ENCODE measurements at places on chromosomes 2 and 18. TPM values are rescaled to one million over a fixed set of nuclear protein-coding genes. Genes with fewer than 3 reads are reported as not detected.

- DNase-seq = no peak
Observed at GRCh38 chr2:238302751-238303150, 14.3 kb upstream of the PER2 start.

GRCh38 chr2:107466984-107467773, 359.5 kb upstream of the RGPD4 start:
- no peak for DNase-seq

DNA sequence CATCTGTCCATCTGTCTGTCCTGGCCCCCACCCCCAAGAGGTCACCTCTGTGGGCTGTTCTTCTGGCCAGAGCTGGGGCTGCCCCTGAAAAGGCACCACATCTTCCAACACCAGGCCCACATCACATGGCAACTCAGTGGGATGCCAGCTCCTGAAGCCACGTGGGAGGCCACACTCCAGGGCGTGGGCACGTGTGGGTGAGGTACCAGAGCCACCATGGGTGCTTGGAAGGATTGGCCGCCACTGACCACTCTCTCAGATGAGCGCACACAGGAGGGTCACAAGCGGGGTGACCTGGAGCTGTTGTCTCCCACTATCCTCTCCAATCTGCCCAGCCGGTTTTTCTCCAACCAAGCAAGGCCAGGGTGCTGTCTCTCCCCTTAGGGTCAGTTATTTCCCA, 197.9 kb downstream of the TFCP2L1 start:
- DNase-seq = no peak

DNA sequence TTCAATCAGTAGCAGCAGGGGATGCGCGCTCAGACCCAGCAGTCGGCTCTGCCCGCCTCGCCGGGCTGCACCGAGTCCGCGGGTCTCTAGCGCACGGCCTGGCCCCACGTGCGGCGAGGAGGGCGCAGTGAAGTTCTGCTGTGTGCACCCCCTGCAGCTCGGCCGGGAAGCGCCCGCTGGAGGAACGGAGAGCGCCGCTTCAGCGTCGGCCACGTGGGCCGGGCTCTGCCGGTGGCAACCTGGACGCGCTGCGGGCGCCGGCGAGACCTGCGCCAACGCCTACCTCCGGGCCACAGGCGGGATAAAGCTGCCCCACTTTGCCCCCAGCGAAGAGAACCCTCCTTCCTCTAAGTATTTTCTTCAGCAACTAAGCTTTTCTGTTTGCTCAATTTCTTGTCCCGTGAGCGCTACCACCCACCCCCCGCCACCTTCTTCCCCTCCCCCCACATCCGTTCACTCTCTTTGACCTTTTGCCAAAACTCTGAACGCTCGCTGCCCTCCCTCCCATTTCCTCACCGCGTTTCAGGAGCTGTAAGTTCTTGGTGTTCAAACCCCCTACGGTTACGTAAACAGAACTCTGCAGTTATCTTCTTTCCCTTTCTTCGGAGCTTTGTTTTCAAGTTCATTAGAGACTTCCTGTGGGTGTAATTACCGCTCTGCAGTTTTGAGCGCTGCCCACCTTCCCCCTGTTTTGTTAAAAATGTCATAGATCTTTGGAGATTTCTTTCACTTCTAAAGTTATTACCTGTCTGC, 42.6 kb upstream of the EDAR start:
- DNase-seq = no peak

DNA sequence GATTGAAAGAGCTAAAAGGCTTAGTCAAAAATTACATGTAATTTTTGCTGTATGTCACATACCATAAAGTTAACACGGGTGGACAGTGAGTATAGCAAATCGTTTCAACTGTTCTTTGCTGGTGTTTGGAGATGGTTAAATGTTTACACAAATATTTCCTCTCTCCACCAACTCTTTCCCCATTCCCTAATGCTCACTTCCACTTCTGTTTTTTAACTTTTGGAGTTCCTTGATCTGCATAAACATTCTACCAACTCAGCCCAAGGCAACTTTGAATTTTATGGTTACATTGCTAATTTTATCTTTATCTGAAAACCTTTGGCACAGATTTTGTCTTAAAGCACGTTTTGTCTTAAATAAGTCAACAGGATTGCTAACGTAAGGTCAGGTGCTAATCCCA, 1.9 kb upstream of the SPOPL start:
- DNase-seq = no peak

DNA sequence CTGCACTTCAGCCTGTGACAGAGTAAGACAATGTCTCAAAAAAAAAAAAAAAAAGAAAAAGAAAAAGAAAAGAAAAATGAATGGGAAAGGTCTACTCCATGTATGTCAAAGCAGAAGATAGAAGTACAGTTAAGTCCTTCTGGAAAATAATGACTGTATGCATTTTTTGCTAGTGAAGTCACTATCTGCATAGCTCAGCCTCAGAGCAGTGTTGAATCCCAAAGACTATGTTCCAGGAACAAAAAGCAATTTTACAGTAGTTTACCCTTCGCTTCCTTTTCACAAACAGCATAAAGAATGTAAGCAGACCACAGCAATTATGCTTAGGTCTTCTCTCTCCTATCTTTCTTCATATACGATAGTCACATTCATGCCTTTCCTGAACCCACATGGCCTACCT, 497.4 kb downstream of the CMPK2 start:
- DNase-seq = no peak

- no peak for DNase-seq
Observed at GRCh38 chr18:66328296-66328878, 275.5 kb downstream of the CDH19 start.

DNA sequence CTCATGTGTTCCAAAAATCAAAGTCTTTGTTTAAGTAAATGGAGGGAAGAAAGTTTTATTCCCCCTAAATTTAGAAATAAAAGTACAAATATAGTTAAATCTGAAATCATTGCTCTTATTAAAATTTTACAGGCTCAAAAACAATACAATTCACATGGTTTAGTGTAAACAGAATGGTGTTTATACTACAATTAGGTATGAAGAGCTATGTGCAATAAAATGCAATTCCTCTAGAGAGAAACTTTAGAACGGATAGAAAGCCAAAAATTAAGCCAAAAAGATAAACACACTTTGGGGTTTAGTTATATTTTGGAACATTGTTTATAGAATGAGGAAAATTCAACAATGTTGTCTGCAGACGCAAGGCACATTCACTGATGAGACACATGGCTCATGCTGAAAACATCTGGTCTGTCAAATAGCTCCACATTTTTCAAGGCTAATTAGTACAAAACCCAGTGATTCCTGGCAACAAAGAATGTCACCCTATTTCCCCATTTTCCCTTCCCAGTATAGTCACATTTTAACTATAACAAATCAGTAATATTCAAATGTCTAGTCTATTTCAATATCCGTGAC, 103.3 kb downstream of the EXOC6B start:
- peak; percentile 72 for DNase-seq

DNA sequence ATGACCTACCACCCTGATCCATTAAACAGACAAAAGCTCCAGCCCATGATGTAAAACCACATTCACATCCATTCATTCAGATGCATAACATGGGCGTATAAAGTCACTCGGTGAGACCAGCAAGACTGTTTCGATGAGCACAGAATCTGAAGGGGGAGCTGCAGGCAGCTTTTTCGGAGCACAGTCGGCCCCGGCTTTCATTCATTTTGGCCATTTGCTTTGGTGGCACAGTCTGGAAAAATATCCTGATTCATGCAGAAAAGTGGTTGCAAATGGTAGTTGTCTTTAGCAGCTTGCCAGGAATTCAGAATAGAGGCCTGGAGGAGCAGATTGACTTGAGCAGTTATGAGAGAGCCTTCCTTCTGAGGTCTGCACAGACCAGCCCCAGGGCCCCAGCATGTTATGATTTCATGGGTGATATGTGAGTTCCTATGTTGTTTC, 11.2 kb downstream of the ARID5A start:
- no peak for DNase-seq

- DNase-seq = no peak
Observed at GRCh38 chr2:200212862-200213425, 93.5 kb upstream of the SPATS2L start.

- no peak for DNase-seq
Observed at GRCh38 chr2:73292906-73293533, 328 bp downstream of the EGR4 start.

DNA sequence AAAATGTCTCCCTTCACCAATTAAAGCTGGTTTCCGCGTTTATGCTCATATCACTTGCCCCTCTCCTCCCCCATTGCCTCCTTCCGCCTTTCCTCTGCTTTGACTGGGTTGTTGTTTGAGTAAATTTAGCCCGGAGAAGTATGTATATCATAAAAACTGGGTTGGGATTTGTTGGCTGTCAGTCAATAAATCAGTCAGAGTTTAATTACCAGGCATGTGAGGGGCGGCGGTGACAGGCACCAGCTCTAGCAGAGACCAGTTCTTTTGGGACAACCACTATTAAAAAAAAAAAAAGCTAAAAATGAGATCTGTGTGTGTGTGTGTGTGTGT, 382.4 kb upstream of the SMIM21 start:
- no peak for DNase-seq

GRCh38 chr2:231911381-231911780, 14.8 kb downstream of the NPPC start:
- DNase-seq = no peak

DNA sequence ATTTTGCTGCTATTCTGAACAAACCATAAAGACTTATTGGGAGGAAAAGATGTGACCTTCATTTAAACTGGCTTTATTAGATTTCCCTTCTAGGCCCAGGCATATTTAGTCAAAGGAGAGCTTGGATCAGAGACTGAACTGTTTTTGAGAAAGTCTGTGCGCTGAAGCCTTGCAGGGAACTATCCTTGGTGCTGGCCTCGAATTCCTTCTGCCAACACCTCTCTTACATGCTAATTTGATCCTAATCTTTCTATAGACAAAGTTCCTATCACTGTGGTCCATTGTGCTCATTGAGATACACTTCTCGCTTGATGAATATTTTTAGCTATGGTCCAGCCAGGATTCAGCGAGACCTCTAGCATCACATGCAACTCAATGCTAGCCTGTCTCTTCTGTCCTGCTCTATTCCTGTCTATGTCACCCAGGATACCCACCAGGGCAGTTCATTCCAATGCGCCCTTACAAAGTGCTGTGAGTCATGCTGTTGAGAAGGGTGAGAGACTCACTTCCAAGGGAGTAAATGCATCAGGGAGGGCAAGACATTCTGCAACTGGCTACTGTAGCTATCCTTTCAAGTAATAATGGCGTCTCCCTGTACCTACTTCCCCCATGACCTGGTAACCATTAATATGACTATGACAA, 356.7 kb upstream of the LYPD1 start:
- peak; percentile 13 for DNase-seq

GRCh38 chr2:107760620-107761364, 65.9 kb upstream of the RGPD4 start:
- no peak for DNase-seq

- no peak for DNase-seq
Observed at GRCh38 chr2:111140815-111141214, 20.1 kb downstream of the BCL2L11 start.

GRCh38 chr2:72233211-72233610, 85.5 kb upstream of the CYP26B1 start:
- no peak for DNase-seq

DNA sequence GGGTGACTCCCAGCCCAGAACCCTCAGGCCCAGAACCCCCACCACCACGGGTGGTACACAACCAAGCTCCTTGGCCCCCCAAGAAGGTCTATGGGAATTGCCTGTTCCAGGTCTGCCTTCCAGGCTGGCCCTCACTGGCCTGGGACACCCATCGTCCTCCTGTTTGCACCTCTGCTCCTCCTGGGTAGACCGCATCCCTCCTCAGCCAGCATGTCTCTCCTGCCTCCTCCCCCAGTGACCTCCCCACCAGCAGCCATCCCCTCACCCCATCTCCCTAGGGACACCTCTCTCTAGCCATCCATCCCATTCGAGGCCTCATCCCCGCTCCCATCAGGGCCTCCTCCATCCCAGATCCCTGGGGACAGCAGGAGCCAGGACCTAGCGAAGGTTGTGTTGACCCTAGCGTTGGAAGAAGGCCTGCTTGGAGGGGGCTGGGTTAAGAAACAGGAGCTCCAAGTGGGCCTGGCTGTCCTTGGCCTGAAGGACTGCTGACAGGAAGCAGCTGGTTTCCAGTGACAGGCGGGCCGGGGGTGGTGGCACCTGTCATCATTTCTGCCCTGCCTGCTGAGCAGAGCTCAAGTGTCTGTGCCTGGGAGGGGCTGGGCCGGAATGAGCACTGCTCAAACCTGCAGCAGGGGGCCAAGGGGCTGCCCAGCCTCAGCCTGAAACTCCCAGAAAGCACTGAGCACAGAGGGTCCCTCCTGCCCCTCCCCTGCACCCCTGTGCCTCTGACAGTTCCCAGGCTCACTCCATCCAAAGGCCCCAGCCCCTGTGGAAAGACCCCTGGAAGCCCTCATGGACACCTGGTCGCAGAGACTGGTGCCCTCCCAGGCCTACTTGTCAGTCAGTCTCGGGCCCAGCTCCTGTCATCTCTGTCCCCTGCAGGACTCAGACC, 96.0 kb upstream of the OTOS start:
- DNase-seq = no peak

- DNase-seq = peak; percentile 5
Observed at GRCh38 chr18:80148326-80149199, 39.5 kb downstream of the ADNP2 start.

DNA sequence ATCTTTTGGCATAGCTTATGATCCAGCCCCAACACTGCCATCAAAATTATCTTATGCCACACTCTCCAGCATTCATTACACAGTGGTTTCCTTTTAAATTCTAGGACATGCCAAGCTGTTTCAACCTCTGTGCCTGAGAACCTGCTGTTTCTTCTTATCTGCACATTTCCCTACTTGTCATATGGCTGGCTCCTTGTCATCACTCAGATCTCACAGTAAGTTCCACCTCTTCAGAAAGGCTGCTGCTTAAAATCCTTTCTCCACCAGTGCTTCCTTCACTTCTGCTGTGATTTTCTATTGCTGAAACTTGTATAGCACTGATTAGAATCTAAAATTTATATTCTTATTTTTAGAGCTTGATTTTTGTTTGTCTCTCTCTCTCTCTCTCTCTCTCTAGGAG, 43.4 kb downstream of the MC4R start:
- DNase-seq = no peak

DNA sequence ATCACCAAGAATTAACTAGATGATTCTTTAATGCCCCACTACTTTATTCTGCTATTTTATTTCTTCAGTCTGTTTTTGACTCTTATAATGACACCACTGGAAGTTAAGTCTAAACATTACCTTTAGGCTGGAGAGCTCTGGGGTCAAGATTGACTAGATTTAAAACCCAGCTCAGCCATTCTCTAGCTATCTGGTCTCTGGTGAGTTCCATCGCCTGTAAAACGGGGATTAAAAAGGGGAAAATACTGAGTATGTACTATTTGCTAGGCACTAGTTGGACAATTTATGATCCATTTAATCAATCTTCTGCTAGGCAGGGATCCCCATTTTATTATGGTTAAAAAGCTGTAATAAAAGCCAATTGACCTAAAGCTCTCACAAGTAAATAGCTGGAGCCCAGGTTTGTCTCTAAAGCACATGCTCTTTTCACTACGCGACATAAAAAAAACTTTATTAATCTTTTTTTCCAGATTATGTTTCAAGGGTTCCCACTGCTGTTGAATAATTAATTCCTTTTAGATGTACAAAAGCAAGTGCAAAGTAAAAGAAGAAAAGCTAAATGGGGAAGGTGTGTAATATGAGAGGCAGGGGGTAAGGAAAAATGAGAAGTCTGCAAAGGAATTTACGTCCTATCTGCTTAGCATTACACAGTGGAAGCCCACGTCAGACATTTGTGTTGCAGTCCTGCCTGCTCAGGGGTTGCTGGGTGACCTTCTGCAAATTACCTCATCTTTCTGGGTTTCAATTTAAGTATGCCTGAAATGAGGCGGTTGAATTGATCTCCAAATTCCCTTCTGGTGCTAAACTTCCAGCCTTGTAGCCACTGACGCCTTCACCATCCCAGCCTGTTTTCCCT, 918 bp upstream of the NABP1 start:
- DNase-seq = peak; percentile 74

Gene LOXHD1
- not detected for total RNA-seq

Gene ACVR1C
- total RNA-seq = not detected

Gene RNPEPL1
- 18.1 TPM for total RNA-seq

Gene SKOR2
- total RNA-seq = not detected

Gene FAM237A
- total RNA-seq = not detected

Gene SCYGR4
- total RNA-seq = not detected
